NCI-H1092 (cell line): ENCODE measurements at places on chromosomes 2 and 18.

GRCh38 chr2:60962528-60962927, 55.0 kb upstream of the PEX13 start:
- DNase-seq = no peak

- DNase-seq = no peak
Measured at GRCh38 chr2:143524559-143525401, 395.6 kb downstream of the ARHGAP15 start.

- no peak for DNase-seq
Measured at GRCh38 chr2:64342195-64343099, 111.5 kb upstream of the LGALSL start.

DNA sequence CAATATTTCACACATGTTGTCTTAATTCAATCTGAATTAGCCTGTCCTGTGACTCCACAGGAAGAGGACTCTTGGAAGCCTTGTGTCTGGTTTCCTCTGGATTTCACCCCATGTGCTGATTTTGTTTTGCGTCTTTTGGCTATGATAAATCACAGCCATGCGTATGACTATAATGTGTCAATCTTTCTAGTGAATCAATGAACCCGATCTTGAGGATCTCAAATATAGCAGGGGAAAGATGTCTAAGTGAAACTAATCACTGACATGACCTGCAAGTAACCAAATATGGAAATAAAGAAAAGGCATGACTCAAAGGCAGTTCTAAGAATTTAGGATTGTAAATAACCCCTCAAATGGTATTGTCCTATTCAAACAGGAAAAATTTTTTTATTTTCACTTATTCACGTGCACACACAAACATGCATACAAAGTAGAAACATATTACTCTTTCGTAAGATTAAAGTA, 8.2 kb downstream of the WDFY1 start:
- no peak for DNase-seq

- DNase-seq = no peak
Measured at GRCh38 chr2:112818094-112818902, 18.3 kb downstream of the IL1B start.

DNA sequence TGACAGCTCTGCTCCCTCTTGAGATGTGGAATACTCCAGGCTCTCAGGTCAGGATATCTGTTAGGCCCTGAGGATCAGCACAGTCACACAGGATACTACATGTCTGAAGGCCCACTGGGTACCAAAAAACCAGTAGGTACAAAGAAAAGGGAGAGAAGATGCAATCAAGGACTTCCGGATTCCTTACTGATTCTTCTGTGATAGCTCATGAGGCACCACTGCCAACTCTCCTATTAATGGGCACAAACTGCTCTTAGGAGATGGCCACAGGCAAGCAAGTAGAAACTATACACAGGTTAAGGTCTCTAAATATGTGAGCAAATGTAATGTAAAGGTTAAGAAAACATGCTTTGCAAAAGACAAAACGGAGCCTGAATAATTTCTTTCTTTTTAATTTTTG, 3.5 kb downstream of the TMEM127 start:
- no peak for DNase-seq

- no peak for DNase-seq
Measured at GRCh38 chr18:9755615-9756014, 47.5 kb downstream of the RAB31 start.

DNA sequence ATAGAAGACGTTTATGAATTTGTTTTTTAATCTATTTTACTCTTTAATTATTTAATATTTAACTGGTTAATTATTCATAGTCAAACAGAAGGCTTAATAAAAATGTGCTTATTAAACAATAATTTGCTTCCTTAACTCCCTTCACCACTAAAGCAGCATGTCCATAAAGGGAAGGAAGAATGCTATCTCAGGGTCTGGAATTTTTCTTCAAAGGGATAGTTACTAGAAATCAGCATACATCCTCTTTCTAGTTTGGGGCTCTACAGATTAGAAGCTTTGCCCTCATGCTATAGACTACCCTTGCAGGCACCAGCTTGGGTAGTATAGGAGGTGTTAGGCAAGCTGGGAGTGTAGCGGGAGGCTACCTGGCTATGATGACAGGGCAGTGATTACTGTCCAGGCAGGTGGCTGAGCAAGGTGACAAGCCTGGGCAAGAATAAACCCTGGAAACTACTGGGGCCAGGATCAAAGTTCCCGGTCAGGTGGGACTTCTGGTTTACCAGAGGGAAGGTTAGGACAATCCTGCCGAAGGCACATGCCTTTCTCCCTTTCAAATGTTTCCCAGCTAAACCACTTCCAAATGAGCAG, 276.0 kb upstream of the REV1 start:
- DNase-seq = no peak
